ENCODE measurements at places on chromosomes 3 and 15.

DNA sequence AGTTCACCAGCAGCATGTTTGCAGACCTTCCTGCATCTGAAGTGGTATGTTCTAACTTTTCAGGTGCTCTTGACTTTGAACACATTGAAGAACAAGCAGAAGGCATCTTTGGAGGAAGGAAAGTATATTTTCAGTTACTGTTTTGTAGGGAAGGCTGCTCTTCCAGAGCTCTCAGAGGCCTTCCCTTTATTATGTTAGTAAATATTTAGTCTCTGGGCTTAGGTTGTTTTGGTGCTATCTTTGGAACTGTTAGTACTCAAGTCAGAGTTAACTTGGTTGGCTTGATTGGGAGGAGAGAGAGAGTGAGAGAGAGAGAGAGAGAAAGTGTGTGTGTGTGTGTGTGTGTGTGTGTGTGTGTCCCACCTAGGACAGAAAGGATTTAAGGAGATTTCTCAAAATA, 188.2 kb downstream of the ITPR1 start:
- no peak for DNase-seq

GRCh38 chr3:157294491-157294890, 134.5 kb upstream of the CCNL1 start:
- DNase-seq = no peak

- no peak for DNase-seq
Measured at GRCh38 chr3:89787485-89787884, 680.1 kb downstream of the EPHA3 start.

- no peak for DNase-seq
Measured at GRCh38 chr15:49242820-49243219, 72.8 kb downstream of the GALK2 start.

GRCh38 chr3:190117981-190118380, 2.7 kb downstream of the P3H2 start:
- DNase-seq = no peak

GRCh38 chr3:25338158-25338725, 89.8 kb upstream of the RARB start:
- DNase-seq = no peak

GRCh38 chr3:170144437-170144843, 37.1 kb downstream of the PHC3 start:
- DNase-seq = no peak

DNA sequence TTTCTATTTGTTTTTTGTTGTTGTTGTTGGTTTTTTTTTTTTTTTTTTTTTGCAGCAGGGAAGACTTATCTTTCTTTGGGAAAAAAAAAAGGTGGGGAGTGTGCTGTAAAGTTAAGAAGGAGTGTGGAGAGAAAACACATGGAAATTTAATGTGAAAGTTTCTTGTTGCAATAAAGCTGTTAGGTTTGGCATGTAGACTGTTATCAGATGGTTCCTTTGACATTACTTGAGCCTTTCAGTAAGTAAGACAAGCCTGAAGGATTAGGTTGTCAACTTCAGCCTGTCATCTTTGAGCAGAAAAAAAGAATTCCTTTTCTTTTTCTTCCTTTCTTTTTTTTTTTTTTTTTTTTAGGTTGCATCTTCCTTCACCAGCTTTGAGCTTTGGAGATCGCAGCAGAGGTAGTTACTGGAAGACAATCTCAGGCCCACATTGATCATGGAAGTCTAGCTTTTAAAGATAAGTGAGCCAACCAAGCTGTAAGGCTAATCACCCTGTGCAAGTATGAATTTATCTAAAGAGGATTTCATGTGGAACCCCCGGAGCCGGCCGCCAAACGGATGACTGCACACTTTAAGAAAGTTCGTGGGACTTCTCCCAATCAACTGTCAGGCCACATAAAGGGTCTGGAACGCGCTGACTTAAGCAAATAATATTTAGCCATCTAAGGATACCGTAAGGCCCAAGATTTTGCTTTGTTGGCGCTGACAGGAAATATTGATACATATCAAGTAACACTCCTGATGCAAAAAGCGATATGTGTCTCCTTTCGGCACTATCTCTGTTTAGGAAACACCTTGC, 1040.1 kb upstream of the NR2F2 start:
- DNase-seq = no peak

DNA sequence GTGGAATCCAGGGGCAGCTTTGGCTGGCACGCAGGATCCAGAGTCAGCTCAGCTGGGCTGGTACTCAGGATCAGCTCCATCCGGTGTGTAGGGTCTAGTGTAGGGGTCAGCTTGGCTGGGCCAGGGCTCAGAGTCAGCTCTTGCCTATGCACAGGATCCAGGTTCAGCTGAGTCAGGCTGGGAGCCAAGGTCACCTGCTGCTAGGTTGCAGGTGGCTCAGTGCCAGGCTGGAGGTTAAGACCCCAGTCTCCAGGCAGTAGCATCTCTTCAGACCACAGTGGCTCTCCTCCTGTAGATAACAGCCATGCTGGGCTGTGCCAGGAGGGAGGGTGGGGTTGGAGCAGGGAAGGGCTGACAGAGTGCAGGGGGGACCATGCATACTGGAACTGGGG, 1.8 kb downstream of the HYAL3 start:
- DNase-seq = no peak

- no peak for DNase-seq
Measured at GRCh38 chr15:100973351-100974111, 54.4 kb downstream of the LRRK1 start.

DNA sequence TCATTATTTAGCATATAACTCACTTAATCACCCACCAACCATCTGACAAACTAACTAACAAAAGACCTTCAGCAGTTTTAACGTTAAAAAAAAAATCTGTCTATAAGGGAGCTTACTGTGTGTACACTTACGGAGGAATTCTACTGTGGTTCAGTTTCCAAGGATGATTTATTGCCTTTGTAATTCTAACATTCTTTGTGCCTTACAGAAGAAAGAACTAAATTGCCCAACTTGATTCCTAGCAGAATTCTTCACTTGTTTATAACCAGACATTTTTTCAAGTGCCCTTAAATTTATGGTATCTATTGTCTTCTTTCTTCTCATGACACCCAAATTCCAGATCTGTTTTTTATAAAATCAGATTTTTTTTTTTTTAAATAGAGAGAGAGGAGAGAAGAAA, 119.7 kb upstream of the IGSF10 start:
- DNase-seq = no peak

- DNase-seq = no peak
Measured at GRCh38 chr3:118001380-118001779, 1033.3 kb downstream of the IGSF11 start.

DNA sequence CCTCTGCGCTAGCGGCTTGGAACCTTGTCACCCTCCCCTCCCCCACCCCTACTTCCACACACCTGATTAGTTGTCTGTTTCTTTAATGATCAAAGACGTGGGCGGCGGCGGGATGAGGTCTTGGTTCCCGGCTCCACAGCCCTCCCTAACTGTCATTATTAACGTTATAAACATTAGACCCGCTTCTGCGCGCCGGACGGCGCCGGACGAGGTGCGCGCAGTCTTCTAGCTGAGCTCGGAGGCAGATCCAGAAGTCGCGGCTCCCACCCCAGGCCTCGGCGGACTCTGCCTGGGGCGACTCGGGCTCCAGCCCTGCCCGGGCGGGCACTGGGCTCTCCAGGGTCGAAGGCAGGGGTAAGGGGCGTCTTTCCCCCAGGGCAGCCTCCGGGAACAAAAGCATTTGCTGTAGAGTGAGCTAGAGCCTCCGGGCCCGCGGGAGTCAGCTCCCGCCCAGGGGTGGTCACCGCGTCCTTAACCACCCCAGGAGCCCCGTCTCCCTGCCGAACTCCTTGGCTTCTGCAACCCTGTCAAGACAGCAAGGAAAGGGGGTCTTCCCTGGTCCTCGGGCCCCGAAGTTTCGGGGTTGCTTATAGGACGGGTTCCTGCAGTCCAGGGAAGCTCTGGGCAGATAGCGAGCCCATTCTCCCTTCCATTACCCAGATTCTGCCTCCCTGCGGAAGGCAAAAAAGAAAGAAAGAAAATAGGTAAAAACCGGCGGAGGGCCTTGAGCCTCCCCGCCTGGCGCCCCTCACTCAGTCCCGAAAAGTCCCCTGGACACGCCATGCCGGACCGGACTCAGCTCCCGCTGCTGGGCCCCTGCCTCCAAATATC, 2.2 kb upstream of the ISLR2 start:
- no peak for DNase-seq

- no peak for DNase-seq
Measured at GRCh38 chr3:32719335-32719734, 34.3 kb downstream of the CNOT10 start.

DNA sequence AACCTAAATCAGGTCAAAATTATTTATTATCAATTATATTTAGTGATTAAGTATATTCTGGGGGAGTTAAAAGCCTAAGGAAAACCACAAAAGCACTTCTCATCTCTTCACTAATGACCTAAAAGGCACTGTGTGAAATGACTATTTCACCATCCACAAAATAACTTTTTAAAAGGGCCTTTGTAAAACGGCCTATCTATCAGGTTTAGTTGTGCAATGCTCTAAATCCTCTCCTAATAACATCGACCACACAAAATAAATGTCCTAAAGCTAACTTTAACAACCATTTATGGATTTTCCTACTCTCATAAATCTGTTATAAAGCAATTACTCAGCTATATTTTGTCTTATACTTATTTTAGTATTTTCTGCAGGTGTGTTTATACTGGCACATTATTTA, 1066.3 kb downstream of the ROBO1 start:
- no peak for DNase-seq

DNA sequence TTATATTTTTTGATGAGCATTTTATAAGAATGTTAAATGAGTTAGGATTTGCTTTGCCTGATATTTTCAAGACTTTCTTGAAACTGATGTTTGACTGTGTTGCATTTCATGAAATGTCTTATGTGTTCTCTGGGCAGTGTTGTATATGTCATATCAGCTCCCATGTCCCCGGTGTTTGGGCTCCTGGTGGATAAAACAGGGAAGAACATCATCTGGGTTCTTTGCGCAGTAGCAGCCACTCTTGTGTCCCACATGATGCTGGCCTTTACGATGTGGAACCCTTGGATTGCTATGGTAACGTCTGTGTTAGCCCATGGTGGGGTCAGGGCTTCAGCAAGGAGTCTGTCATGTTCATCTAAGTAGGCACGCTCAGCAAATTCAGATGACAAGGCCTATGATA, 20.0 kb downstream of the MFSD1 start:
- DNase-seq = no peak

DNA sequence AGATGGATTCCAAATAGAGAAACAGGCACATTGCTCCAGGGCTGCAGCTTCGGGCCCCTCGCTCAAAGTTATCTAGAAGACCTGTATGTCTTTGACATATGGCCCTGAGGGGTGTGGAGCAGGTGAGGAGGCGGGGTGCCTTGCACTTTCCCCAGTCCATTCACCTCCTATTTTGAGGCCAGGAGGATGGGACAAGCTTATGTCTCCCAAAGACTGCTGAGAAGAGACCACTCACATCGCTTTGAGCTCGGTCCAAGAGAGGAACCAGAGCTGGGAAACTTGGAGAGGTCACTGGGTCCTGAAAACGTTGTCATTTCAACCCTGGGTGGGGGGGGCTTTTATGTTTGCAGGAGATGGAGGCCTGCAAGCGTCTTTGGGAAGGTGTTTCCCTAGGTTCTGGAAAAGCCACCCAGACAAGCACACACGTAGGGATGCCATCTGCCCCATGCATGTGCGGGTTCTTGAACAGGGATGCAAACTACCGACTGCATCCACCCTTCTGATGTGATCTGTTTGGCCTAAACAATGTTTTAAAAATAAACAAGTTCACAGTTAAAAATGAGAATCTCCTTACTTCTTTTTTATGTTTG, 33.7 kb upstream of the SYNM start:
- DNase-seq = no peak

DNA sequence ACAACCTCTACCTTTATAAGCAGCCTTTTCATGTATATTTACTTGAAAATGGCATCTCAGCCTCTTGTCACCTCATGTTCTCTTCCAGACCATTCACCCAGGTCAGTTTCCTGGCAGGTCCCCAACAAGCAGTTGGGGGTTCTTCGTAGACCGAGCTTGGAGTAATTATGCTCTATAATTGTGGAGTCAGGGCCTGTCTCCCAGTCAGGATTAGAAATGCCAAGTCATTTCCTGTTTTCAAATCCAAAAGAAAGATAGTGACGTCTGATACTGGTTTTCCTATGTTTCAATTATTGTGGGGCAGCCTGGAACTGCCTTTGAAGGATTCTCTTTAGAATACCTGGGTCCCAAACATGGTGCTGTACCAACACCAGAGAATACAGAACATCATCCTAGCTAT, 430.6 kb downstream of the MECOM start:
- DNase-seq = no peak

DNA sequence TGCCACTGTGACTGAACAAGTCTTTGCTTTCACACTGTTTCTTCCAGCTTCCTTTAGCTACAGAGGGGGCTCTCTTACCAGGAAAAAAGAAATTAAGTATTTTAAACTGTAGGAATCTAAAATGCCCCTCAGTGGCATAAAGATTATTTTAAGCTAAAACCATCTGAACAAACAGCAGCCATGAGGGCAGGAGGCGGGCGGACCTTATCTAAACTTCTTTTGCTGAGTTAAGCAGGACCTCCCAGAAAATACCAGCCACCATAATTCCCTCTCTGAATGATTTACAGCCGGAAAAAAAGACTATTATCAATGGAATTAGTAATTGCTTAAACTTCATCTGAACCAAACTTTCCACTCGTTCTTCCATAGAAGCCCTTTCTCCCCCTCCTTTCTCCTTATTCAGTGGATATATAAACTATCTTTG, 5.2 kb upstream of the TOPAZ1 start:
- no peak for DNase-seq

Data from substantia nigra (tissue), 51 donors.